DMS79 (cell line): ENCODE measurements at places on chromosomes 11 and 22.

- DNase-seq = no peak
Measured at GRCh38 chr11:132045107-132045506, 674.7 kb downstream of the NTM start.

- no peak for DNase-seq
Measured at GRCh38 chr11:24688981-24689380, 192.1 kb downstream of the LUZP2 start.

DNA sequence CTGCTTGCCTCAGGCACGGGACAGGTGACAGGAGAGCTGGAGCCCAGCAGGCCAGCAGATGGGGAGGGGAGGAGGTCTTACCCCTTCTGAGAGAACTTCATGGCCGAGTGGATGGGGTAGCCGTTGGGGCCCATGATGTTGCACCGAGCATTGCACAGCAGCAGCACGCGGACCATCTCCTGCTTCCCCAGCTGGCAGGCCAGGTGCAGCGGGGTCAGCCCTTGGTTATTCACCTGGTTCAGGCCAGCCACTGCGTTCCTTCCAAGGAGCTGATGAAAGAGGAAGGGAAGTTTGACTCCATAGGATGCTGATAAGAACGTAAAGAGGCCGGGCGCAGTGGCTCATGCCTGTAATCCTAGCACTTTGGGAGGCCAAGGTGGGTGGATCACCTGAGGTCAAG is 29.4 kb upstream of the BAIAP2L2 start:
- DNase-seq = no peak

- DNase-seq = no peak
Measured at GRCh38 chr11:83006877-83007330, 64.8 kb downstream of the RAB30 start.

DNA sequence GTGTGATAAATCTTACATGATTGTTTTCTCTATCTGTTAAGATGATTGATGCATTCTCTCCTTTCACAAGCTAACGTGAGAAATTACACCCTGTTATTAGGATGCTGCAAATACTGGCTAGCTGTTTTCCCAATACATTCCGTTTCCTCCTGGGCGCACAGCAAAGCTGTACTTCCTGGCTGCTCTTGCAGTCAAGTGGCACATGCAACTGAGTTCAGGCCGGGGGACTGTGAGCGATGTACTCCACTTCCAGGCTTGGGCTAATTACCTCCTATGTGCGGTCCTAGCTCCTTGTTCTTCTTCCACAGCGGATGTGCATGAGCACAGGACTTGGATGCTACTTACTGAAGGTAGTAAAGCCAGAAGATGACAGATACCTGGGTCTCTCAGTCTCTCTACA is 234.9 kb upstream of the SESN3 start:
- DNase-seq = no peak

GRCh38 chr11:84273541-84273940 is 987.4 kb upstream of the CCDC90B start:
- DNase-seq = no peak

DNA sequence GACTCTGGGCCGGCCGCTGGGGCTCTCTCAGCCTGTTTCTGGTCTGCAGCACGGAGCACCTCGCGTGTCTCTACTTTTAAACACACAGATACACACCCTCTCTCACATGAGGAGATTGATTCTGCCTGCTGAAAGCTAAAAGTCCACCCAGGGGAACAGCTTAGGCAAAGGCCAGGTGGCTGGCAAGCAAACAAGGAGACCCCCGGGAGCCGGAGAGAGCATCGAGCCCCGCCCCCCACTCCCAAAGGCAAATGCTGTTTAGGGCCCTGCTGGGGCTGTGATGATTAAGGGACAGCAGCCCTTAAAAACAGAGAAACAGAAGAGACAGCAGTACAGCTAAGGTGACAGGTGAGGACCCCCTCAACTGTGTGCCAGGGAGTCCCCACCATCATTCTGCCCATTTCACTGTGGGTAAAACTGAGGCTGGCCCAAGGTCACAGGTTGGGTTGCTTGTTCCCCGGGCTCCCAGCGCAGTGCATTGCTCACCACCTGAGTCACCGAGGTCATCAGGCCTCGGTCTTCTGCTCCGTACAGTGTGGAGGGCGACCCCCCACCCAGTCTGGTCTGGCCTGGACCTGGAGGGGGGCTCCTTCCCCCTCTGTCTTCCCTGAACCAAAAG is 6.8 kb downstream of the CABP7 start:
- no peak for DNase-seq

DNA sequence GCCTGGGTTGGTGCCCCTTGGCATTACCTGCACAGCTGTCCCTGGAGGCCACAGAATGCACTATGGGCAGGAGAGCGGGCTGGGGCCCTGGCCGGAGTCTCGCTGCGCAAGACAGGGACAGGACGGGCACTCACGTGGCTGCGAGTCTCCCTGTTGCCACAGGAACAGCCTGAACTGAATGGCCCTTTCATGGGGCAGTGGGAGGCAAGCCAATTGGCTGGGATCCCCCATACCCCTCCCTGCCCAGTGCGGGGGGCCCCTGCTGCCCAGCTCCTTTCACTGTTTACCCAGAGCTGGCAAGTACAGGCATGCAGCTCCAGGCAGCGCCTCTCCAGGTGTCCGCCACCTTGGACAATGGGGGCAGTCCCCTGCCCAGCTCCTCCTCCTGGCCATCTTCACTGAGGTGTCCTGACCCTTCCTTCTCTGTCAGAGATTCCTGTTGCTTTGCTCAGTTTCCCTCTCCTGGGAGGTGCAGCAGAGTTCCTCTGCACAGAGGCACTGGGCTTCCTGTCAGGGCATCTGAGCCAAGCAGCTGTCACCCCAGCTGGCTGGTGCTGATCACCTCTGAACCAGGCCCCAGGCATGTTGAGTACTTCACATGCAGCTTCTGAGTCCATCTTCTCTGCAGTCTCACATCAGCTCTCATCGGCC is 5.2 kb downstream of the USP2 start:
- peak; percentile 80 for DNase-seq

- peak; percentile 88 for DNase-seq
Measured at GRCh38 chr11:120324932-120325810, at the start of gene TLCD5. Gene TLCD5 (plus strand): TSS chr11:120325299. CDS start chr11:120327442, 2,143 bp downstream.

- no peak for DNase-seq
Measured at GRCh38 chr22:21000207-21000986, 1.5 kb downstream of the THAP7 start.

DNA sequence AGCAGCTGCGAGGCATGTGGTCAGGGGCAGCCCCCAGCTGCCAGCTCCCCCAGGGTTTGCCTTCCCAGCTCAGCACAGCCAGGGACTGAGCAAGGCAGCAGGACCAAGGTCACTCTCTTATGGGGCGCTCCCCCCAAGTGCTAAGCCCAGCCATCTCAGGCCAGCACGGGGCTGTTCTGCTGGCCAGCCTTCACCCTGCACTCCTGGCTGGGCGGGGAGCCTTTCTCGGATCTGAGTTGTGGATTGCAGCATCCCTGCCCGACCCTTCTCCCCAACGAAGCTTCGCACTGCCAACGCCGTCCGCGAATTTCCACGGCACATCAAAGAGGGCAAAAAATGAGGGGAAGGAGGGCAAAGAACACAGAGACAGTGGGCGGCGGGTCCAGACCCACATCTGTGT is 42.5 kb upstream of the GAL start:
- no peak for DNase-seq

DNA sequence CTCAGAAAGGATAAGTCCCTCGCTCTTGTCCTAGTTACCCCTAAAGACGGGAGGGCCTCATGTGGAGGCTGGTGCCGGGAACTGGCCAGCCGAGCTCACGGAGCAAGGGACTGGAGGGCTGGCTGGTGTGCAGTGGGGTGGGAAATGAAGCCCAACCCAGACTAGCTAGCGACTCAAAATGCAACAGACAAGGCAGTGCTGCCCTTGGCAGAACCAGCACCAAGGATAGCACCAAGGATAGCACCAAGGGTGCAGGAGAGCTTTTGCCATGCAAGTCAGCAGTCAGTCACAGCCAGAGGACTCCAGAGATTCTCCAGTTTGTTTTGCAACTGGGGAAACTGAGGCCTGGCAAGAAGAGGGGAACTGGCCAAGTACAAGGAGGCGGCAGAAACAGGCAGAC is 6.5 kb upstream of the BATF2 start:
- no peak for DNase-seq

- no peak for DNase-seq
Measured at GRCh38 chr11:122645847-122646246, 9.7 kb upstream of the UBASH3B start.

- DNase-seq = no peak
Measured at GRCh38 chr22:39958949-39959639, 1.1 kb upstream of the TMA7B start.

DNA sequence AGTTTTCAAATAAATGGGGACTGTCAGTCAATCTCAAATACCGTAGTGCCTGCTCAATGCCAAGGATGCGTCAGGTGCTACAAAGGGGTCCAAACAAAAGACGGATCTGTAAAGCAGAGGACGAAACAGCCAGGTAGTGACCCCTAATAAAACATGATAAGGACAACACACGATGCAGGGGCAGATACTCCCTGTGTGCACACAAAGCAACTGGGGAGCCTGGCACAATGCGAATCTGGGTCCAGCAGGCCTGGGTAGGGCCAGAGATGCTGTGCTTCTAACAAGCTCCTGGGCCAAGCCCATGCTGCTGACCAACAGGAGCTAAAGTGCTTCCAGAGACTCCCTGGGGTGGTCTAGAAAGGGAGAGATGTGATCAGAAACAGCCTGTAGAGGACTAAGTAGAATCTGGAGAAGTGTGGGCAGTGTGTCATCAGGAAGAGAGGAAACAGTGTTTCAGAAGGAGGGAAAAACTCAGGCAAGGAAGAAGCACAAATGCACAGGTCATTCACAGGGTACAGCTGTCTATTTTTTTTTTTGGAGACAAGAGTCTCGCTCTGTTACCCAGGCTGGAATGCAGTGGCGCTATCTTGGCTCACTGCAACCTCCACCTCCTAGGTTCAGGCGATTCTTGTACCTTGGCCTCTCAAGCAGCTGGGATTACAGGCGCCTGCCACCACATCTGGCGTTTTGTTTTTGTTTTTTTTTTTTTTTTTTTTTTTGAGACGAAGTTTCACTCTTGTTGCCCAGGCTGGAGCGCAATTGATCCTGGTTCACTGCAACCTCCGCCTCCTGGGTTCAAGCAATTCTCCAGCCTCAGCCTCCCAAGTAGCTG is 74.5 kb downstream of the MICAL3 start:
- no peak for DNase-seq
